ENCODE measurements at places on chromosomes 6 and 20. TPM values are rescaled to one million over a fixed set of nuclear protein-coding genes. Genes with fewer than 3 reads are reported as not detected.
A peak's percentile ranks its signal among the peaks of the same experiment; 100 is the strongest.

GRCh38 chr6:167708501-167709094 is 118.1 kb upstream of the AFDN start:
- no peak for DNase-seq
- H3K36me3 ChIP-seq: no peaks in the 10 kb centered on the region
- H3K4me3 ChIP-seq: no peak overlapping the region
- no peak overlapping the region for H3K27ac ChIP-seq
- H3K4me1 ChIP-seq: peaks cover 8% of the 10 kb centered on the region

The GABRR2 gene
- total RNA-seq: 0.39 TPM

DNA sequence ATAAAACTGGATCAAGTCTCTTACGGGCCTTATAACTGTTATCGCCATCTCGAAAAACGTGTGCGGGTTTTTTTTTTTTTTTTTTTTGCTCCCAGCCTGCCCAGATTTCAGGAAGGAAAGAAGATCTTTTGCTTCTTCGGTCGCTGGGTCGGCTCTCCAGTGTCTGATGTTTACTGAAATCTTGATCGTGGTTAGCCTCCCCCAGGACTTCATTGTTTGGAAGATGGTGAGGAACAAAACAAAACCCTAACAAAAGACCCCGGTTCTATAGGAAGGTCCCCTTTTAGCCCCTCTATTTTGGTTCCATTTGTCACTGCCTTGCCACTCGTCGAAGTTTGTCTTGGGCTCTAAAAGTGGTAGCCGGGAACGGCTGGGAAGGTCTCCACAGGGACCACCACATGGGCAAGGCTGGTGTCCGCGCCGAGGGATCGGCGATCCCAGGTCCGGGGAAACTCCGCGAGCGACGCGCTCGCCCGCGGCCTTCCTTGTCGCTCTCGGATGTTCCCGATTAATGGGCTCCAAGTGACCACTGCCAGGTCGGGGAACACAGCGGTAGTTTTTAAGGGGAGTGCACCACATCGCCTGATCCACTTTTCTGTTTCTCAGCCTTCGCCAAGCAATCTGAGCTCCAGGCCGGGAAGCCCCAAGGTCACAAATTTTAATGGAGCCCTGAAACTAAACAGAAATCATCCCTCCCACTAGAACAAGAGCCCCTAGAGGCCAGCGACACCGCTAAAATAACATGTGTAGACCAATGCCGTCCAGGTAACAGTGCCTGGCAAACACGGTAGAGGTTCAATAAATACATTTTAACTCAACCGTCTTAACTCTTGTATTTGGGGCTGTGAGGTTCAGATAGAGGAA is 27.0 kb downstream of the TRIM27 start:
- H3K4me1 ChIP-seq: no peaks in the 10 kb centered on the region
- no peaks in the 10 kb centered on the region for H3K27me3 ChIP-seq
- peaks cover 16% of the 10 kb centered on the region for H3K36me3 ChIP-seq
- peak; percentile 74 for DNase-seq
- H3K27ac ChIP-seq: peak overlapping the region; percentile 91

The POU3F2 gene
- total RNA-seq: 1.3 TPM

GRCh38 chr6:110044096-110044495 is 66.0 kb downstream of the GPR6 start:
- H3K36me3 ChIP-seq: no peaks in the 10 kb centered on the region
- no peaks in the 10 kb centered on the region for H3K4me1 ChIP-seq
- no peak overlapping the region for H3K4me3 ChIP-seq
- no peaks in the 10 kb centered on the region for H3K27me3 ChIP-seq
- no peak overlapping the region for H3K27ac ChIP-seq
- DNase-seq: no peak

- H3K36me3 ChIP-seq: no peaks in the 10 kb centered on the region
- H3K4me1 ChIP-seq: no peaks in the 10 kb centered on the region
- H3K27me3 ChIP-seq: no peaks in the 10 kb centered on the region
- peak; percentile 48 for DNase-seq
- no peak overlapping the region for H3K27ac ChIP-seq
- H3K4me3 ChIP-seq: no peak overlapping the region
Measured at GRCh38 chr6:124226396-124226795, 422.7 kb downstream of the NKAIN2 start.

GRCh38 chr6:169868458-169868857 is 117.0 kb downstream of the ERMARD start:
- no peak overlapping the region for H3K27ac ChIP-seq
- H3K36me3 ChIP-seq: no peaks in the 10 kb centered on the region
- H3K4me1 ChIP-seq: no peaks in the 10 kb centered on the region
- H3K4me3 ChIP-seq: no peak overlapping the region

DNA sequence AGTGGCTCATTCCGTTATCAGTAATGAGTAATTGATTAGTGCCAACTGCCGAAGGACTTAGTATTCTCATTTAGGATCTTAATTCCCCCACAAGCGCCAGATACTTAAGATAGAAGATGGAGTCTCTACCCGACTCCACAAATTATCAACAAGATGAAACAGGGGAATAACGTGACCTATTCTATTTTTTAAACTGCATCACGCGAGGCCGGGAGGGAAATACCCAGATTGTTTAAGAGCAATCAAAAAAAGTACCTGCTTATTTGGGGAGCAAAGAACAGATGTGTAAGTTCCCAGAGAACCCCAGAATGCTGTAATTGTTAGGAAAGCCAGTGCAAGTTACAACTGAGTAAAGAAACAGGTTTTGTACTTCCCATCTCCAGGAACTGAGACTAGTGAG is 1.1 kb upstream of the MAP3K5 start:
- no peaks in the 10 kb centered on the region for H3K4me1 ChIP-seq
- no peak overlapping the region for H3K27ac ChIP-seq
- H3K36me3 ChIP-seq: no peaks in the 10 kb centered on the region
- DNase-seq: no peak
- peak overlapping the region; percentile 60 for H3K4me3 ChIP-seq

- no peaks in the 10 kb centered on the region for H3K27me3 ChIP-seq
- no peak overlapping the region for H3K4me3 ChIP-seq
- DNase-seq: no peak
- H3K36me3 ChIP-seq: no peaks in the 10 kb centered on the region
- no peaks in the 10 kb centered on the region for H3K4me1 ChIP-seq
Measured at GRCh38 chr6:131223416-131223815, 88.1 kb downstream of the AKAP7 start.

- no peaks in the 10 kb centered on the region for H3K27me3 ChIP-seq
- H3K27ac ChIP-seq: no peak overlapping the region
- no peak overlapping the region for H3K4me3 ChIP-seq
- no peak for DNase-seq
Measured at GRCh38 chr6:70124882-70125545, 177.9 kb downstream of the COL9A1 start.

The ABHD16B gene
- not detected for total RNA-seq

The C6orf52 gene
- 10.9 TPM for total RNA-seq

DNA sequence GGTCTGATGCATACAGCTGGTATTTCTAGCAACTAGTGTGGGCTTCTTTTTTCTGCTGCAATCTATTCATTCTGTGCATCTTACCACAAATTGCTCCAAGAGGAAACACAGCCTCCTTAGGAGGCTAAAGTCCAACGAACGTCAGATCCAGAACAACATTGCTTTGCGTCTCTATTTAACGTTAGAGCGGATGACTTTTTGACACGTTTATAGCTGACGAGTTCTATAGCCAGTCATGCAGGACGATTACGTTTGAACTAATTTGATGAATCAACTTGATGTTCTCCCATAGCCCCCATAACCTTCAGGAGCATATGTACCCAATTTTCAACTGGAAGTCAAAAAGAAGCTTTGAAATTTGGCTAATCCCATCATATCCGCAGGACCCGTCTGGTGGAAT is 59.9 kb downstream of the TSHZ2 start:
- H3K4me3 ChIP-seq: no peak overlapping the region
- H3K36me3 ChIP-seq: no peaks in the 10 kb centered on the region
- peaks cover 9% of the 10 kb centered on the region for H3K4me1 ChIP-seq
- no peak overlapping the region for H3K27ac ChIP-seq

- H3K27me3 ChIP-seq: no peaks in the 10 kb centered on the region
- no peak overlapping the region for H3K4me3 ChIP-seq
- H3K36me3 ChIP-seq: peaks cover 8% of the 10 kb centered on the region
- no peak for DNase-seq
- H3K4me1 ChIP-seq: peaks cover 28% of the 10 kb centered on the region
Measured at GRCh38 chr20:3927486-3928291, 38.5 kb downstream of the PANK2 start.

- peaks cover 35% of the 10 kb centered on the region for H3K4me1 ChIP-seq
- no peak overlapping the region for H3K27ac ChIP-seq
- H3K27me3 ChIP-seq: no peaks in the 10 kb centered on the region
- no peaks in the 10 kb centered on the region for H3K36me3 ChIP-seq
Measured at GRCh38 chr6:3915076-3915791, 66.1 kb downstream of the FAM50B start.

GRCh38 chr6:28794175-28795002 is 129.4 kb downstream of the TRIM27 start:
- H3K27me3 ChIP-seq: peaks cover 78% of the 10 kb centered on the region
- H3K4me3 ChIP-seq: peak overlapping the region; percentile 30
- peak; percentile 65 for DNase-seq

DNA sequence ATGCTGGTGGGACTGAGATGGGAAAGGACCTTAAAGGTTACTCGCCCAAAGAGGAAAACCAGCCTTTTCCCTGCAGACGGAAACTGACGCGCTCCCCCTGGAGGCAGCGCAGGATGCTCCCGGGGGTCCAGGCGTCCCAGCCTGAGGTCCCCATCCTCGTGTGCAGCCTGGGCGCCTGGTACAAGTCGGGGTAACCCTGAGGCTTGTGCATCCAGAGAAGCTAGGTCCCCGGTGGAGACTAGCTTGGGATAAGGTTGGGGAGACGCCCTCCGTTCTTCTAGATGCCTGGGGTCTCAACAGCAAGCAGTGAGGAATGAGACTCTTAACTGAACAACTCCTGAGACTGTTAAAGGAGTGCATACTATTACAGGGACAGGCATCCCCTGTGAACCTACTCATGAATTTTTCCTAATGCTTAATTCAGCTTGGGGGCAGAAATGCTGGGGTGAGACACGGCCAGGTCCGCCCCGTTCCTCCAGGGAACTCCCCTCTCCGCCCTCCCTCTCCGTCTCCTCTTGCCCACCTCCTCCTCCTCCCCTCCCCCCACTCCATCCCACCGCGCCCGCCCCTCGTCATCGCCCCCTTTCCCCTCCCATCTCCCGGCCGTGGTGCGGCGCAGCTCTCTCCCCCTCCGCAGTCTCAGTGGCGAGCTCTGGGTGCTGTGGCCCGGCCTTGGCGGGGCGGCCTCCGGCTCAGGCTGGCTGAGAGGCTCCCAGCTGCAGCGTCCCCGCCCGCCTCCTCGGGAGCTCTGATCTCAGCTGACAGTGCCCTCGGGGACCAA is at the start of gene PRSS35:
PRSS35 (plus strand) TSS at position 634 of the 781 bp plus-strand sequence. CDS start 10,908 bp downstream, outside the sequence.
- H3K4me3 ChIP-seq: peak within 1 kb of the TSS; percentile 59
- no peaks in the 10 kb centered on the region for H3K36me3 ChIP-seq
- H3K27ac ChIP-seq: peak within 1 kb of the TSS; percentile 27
- peak; percentile 68 for DNase-seq
- H3K4me1 ChIP-seq: peaks cover 7% of the 10 kb centered on the region
- no peaks in the 10 kb centered on the region for H3K27me3 ChIP-seq

DNA sequence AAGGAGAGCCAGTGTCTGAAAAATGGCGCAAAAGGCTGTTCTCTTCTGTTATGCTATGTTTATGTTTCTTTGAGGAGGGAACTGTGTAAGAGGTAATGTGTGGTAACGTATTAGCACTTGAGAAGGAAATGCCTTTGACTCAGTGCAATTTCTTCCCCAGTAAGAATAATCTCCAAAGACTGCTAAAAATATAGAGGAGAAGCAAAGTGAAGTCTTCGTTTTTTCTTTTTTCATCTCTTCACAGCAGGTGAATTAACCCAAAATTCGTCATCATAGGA is 47.1 kb upstream of the IFNGR1 start:
- no peak overlapping the region for H3K4me3 ChIP-seq
- H3K36me3 ChIP-seq: no peaks in the 10 kb centered on the region
- peak; percentile 36 for DNase-seq
- no peaks in the 10 kb centered on the region for H3K4me1 ChIP-seq
- no peaks in the 10 kb centered on the region for H3K27me3 ChIP-seq

GRCh38 chr6:5379647-5380242 is 118.4 kb downstream of the FARS2 start:
- H3K27ac ChIP-seq: no peak overlapping the region
- H3K4me1 ChIP-seq: peaks cover 7% of the 10 kb centered on the region
- H3K36me3 ChIP-seq: no peaks in the 10 kb centered on the region
- H3K4me3 ChIP-seq: no peak overlapping the region
- no peaks in the 10 kb centered on the region for H3K27me3 ChIP-seq

DNA sequence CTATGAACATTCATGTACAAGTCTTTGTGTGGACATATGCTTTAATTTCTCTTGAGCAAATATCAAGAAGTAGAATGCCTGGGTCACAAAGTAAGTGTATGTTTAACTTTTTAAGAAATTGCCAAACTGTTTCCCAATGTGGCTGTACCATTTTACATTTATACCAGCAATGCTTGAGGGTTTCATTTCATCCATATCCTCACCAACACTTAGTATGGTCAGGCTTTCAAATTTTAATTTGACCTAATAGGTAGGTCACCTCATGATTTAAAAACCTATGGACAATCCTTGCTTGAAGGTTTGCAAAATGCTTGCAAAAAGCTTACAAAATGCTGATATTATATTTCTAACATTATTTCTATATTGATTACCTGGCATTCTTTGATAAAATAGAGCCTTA is 19.5 kb upstream of the SRSF3 start:
- peaks cover 13% of the 10 kb centered on the region for H3K4me1 ChIP-seq
- H3K27ac ChIP-seq: no peak overlapping the region
- no peak overlapping the region for H3K4me3 ChIP-seq
- DNase-seq: no peak
- no peaks in the 10 kb centered on the region for H3K36me3 ChIP-seq

- peaks cover 62% of the 10 kb centered on the region for H3K27me3 ChIP-seq
- no peak overlapping the region for H3K27ac ChIP-seq
Measured at GRCh38 chr6:168101590-168102314, 22.7 kb upstream of the FRMD1 start.

DNA sequence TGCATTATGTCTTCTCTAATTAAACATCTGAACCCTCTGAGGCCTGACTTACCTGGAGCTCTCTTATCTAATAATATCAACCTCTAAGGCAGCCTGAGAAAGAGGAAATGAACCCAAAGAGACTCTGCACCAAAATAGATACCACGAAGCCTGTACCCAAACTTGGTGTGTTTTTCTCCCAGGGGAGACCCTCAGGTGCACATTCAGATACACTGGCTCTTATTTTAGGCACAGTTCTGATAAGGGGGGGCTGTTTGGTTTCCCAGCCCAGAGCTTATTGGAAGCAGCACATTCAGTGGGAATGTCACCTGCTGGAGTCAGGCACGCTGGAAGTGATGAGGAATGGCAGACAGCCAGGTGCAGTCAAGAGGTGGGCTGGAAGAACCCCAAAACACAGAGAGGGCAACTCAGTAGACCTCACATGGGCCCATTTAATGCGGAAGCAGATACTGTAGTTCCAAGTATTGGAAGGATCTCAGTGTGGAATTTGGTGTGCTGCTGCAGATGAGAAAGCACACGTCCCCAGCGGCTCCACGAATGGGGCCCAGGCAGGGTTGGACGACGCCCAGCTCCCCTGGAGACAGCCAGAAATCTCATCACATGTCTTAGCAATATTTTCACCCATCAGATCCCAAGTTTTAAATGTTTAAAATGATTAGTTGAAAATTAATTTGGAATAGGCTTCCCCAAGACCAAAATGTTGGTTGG is 9.7 kb upstream of the CCR6 start:
- H3K4me1 ChIP-seq: no peaks in the 10 kb centered on the region
- H3K4me3 ChIP-seq: no peak overlapping the region
- no peaks in the 10 kb centered on the region for H3K36me3 ChIP-seq
- peaks cover 22% of the 10 kb centered on the region for H3K27me3 ChIP-seq

GRCh38 chr6:71533939-71534379 is 245.3 kb downstream of the OGFRL1 start:
- H3K27me3 ChIP-seq: no peaks in the 10 kb centered on the region
- H3K36me3 ChIP-seq: no peaks in the 10 kb centered on the region
- peaks cover 19% of the 10 kb centered on the region for H3K4me1 ChIP-seq
- no peak overlapping the region for H3K4me3 ChIP-seq

- H3K4me1 ChIP-seq: no peaks in the 10 kb centered on the region
- H3K27ac ChIP-seq: no peak overlapping the region
- no peak for DNase-seq
- H3K4me3 ChIP-seq: no peak overlapping the region
- no peaks in the 10 kb centered on the region for H3K36me3 ChIP-seq
Measured at GRCh38 chr6:82781620-82782204, 283.9 kb downstream of the UBE3D start.

Data from cardiac muscle cell (in vitro differentiated cells and primary cell).